ENCODE measurements at places on chromosomes 1 and 21.

DNA sequence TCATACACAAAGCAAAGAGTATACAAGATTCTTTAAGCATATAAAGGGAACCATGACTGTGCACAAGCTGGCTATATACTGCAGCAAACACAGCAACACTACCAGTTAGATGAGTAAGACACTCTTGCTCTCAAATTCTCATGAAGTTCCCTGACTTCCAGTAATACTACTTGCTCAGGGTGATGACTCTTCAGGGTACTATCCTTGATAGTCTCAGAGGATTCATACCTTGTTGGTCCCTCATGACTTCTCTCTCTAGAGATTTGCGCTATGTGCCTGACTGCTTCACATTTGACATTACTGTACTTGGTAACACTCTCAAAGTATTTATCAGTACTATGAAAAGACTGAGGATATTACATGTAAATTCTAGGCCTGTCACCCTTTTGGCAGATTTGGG is 159.8 kb upstream of the ZRANB2 start:
- DNase-seq: no peak

- no peak for DNase-seq
Measured at GRCh38 chr1:64263335-64263734, 59.9 kb downstream of the UBE2U start.

- DNase-seq: no peak
Measured at GRCh38 chr1:171258943-171259342, 10.6 kb downstream of the FMO1 start.

- DNase-seq: no peak
Measured at GRCh38 chr1:64984737-64985136, 18.4 kb upstream of the JAK1 start.

GRCh38 chr1:229892515-229893117 is 174.4 kb upstream of the GALNT2 start:
- DNase-seq: no peak

DNA sequence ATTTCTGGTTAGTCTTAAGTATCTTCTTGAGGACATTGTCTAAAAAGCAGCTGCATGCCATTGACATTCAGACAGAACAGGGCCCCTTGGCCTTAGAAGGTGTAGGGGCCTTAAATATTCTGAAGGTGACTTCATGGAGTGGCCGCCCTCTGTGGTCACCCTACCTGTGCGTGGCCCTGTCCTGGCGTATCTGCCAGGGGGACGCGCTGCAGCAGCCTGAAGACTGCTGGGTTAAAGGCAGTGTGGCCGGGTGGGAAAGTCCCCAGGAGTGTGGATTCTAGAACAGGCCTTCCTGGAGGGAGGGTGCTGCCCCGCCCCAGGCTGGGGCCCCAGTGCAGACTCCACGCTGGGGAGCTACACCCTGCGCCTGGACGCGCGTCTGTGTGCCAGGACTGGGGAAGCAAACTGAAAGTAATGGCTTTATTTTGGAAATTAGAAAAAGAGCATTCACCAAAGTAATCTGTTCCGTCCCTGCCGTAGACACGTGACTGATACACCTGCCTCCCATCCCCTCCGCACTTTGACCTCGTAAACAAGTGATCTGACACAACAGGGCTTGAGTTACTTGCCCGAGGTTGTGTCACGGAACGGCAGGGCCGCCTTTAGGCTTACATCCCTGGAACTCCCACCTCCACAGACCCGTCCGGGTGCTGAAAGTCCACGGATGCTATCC is 1.8 kb downstream of the AGPAT3 start:
- DNase-seq: no peak

DNA sequence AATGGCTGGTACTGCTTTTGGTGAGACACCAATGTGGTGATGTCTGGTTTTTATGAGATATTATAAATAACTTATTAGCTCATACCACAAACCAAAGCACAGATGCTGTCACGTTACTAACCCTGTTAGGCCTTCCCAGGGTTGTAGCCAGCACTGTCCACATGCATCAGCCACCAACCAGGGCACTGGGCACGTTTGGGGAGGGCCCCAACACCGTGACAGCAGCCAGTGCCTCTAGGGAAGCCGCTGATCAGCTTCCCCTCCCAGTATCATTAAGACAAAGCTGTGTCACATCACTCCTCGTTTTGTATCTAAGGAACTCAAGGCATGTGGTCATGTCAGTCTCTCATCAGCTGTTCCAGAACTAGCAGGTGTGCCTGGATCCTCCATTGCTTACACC is 13.9 kb downstream of the URB1 start:
- DNase-seq: no peak

GRCh38 chr1:175319112-175319911 is 126.7 kb upstream of the KIAA0040 start:
- DNase-seq: peak; percentile 76

GRCh38 chr1:32352831-32353383 is 9.4 kb downstream of the FAM229A start:
- DNase-seq: no peak

DNA sequence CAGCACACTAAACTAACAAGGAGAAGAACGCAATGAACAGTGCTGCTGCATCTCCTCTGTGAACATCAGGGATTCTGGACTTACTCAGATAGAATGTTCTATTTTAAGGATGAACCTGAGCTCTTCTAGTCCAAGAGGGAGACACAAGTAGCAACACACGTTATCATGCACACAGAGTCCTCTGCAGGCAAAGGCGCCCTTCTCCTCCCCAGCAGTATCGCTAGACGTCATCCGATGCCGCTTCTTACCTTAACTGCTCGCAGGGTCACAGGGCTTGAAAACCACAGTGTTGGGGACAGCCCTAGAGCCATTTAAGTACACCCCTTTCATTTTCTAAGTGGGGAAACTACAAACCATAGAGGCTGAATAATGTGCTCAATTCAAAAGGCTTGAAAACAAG is 74.5 kb downstream of the HIVEP3 start:
- DNase-seq: no peak

DNA sequence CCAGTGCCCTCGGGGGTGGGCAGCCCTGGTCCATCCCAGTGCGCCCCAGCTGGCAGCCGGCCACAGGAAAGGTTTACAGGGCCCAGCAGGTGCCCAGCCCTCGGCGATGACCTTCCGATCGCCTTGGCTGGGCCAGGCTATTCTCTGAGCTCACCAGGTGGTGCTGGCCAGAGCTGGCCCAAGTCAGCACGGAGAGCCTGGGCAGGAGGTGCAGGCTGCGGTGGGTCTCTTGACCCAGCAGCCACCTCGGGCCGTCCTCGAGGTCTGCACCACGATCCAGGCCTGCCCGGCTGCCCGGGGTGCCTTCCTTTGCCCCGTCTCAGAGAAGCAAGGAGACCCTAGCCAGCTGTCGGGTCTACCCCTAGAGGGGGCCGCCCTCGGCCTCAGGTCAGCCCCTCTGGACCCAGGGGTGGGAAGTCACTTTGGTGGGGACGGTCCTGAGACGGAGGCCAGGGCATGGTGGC is 370 bp downstream of the PERM1 start:
- no peak for DNase-seq

- no peak for DNase-seq
Measured at GRCh38 chr1:9449110-9449627, 90.1 kb upstream of the SLC25A33 start.

GRCh38 chr1:83791821-83792437 is 207.0 kb downstream of the TTLL7 start:
- DNase-seq: no peak

GRCh38 chr1:203799971-203800370 is 4.5 kb downstream of the ZBED6 start:
- DNase-seq: no peak

DNA sequence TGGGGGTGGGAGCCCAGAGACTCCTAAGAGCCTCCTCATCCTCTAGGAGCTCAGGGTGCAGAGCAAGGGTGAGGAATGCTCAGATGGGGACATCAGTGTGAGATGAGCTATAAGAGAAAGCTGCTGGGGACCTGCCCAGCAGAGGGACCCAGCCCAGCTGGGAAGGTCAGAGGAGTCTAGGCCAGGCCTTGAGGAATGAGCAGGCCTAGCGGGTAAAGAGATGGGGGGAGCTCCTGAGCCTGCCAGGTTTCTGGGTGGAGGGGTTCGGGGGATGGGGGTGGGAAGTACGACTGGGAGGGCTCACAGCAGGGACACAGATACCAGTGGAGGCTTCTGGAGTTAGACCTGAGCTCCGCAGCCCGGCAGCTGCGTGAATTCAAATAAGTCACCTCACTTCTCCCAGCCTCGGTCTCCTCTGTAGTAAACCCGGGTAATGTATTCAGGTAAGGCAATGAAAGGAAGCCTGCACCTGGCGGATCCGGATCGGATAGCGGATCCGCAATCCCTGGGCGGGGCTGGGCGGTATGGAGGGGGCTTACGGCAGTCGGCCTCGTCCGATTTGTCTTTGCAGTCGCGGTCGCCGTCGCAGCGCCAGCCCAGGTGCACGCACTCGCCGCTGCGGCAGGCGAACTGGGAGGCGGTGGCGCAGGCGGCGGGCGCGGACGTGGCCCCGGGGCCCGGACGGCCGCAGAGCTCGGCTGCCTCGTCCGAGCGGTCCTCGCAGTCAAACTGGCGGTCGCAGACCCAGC is 38.0 kb upstream of the MAGOH start:
- no peak for DNase-seq

DNA sequence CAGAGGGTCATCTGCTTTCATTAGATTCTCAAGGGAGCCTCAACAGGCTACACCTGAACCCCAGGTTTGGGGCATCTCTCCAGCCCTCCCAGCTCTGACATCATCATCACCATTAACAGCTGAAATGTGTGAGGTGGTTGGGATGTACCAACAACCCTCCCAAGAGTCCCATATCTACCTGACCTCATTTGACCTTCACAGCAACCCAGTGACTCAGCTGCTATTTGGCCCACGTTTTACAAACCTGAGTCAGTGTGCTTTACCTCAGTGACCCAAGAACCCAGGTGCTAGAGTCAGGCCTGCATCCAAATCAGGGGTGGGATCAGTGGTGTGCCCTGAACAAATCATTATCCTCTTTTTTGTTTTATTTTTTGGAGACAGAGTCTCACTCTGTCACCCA is 53.3 kb upstream of the TINAGL1 start:
- no peak for DNase-seq

GRCh38 chr1:50665413-50665812 is 242.2 kb upstream of the DMRTA2 start:
- DNase-seq: no peak

GRCh38 chr1:231923491-231924041 is 297.0 kb downstream of the DISC1 start:
- no peak for DNase-seq

- DNase-seq: peak; percentile 58
Measured at GRCh38 chr1:78292361-78292760, 198.4 kb upstream of the PTGFR start.

- DNase-seq: no peak
Measured at GRCh38 chr1:113170519-113170918, 97.5 kb downstream of the LRIG2 start.

- DNase-seq: no peak
Measured at GRCh38 chr21:44331209-44331608, 8.0 kb downstream of the CFAP410 start.

DNA sequence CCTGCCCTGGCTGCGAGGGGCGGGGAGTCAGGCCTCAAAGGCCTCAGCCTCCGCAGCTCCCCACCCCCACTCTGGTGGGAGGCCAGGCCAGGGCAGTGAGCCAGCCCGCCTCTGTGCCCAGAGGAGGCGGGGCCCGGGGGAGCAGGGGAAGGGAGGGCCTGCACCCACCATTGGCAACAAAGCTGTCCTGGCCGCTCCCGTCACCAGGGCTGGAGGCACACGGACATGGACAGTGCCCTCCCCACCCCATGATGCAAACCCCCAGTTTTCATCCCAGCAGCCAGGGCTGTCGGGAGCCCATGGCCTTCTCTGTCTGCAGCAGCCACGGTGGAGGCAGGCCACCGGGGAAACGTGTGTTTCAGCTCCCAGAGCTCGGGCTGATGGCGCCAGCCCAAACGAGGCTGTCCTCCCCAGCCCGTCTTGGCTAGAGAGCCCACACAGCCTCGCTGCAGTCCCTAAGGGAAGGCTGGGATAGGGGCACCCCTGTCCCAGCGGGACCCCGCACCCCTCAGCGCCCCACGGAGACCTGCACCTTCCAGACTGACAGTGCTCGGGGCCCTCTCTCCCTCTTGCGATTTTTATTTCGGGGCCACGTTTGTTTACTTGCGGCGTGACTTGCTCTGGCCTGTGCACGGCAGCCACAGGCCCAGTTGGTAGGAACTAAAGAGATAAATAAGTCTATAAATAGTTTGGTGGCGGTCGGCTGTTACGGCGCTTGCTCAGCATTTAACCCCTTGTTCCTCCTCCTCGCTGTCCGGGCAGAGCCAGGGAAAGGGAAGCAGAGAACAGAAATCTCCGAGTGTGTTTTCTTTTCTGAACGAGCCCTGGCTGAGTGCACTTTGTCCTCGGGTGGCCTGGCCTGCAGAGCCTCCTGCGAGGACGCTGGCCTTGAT is 101.8 kb downstream of the PRDM16 start:
- peak; percentile 86 for DNase-seq

- peak; percentile 60 for DNase-seq
Measured at GRCh38 chr1:177209357-177209756, 38.6 kb downstream of the BRINP2 start.

DNA sequence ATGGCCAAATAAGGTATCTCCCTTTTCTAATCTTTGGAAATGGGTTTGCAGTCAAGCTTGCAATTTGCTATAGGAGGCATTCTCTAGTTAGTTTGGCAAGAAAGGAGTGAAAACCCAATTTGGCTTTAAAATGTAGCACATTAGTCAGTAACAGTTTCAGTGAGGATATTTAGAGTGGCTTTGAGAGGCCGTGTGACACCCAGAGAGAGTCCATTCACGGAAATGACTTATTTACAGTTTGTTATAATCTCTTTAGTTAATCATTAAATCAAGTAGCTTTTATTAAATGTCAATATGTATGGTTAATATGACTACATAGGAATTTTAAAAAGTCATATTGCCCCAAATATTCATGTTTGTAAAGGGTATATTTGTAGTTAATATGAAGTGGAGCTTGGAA is 9.6 kb downstream of the ZBTB18 start:
- no peak for DNase-seq

GRCh38 chr1:37609002-37609401 is 13.3 kb upstream of the GNL2 start:
- DNase-seq: no peak

GRCh38 chr21:15285556-15285955 is 220.8 kb upstream of the NRIP1 start:
- no peak for DNase-seq

GRCh38 chr1:164560121-164560541 is 1.1 kb downstream of the PBX1 start:
- DNase-seq: no peak

GRCh38 chr1:193260896-193261295 is 74.5 kb upstream of the B3GALT2 start:
- DNase-seq: no peak

DNA sequence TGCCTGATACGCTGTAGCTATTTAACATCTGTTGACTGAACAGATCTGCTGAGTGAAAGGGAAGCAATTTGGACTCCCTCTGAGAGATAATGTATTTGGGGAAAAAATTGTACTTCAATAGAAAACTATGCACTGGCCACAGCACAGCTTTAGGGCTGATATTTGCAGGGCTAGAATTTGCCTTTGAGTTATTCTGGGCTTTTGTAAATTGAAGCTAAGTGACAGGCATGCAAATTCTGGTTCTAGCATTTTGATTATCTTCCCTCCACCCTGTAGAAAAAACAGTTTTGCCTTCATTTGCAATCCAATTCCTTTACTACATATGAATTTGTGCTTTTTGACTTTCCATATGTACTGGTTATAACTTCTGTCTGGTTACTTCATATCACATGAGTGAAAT is 7.9 kb downstream of the KYAT3 start:
- no peak for DNase-seq

- DNase-seq: no peak
Measured at GRCh38 chr1:173914366-173914871, 2.7 kb downstream of the SERPINC1 start.

- DNase-seq: no peak
Measured at GRCh38 chr1:245953876-245954660, 553.0 kb downstream of the SMYD3 start.
